ENCODE measurements at places on chromosomes 5 and 9.

DNA sequence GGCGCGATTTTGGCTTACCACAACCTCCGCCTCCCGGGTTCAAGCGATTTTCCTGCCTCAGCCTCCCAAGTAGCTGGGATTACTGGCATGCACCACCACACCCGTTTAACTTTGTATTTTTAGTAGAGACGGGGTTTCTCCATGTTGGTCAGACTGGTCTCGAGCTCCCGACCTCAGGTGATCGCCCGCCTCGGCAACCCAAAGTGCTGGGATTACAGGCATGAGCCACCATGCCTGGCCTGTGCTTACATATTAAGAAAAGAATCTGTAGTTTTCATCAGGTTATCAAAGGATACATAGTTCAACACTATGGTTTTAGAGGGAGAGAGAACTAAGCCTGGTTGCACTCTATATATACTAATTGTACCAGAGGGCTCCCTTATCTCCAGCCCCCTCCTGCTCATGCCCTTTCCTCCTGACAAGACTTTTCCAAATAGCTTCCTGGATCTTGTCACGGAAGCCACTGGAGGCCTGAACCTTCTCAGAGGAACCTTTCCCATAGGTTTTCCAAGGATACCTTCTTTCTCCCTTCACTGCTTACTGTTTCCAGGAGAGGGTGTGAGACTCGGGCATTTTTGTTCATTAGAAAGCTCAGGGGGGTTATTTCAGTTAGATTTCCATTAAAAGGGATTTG is 53.1 kb downstream of the SLC44A1 start:
- H3K4me1 ChIP-seq = peaks cover 8% of the 10 kb centered on the region
- H3K4me3 ChIP-seq = no peak overlapping the region
- peaks cover 29% of the 10 kb centered on the region for H3K36me3 ChIP-seq
- no peak for DNase-seq

- no peak for DNase-seq
- no peak overlapping the region for H3K27ac ChIP-seq
- no peak overlapping the region for H3K4me3 ChIP-seq
Observed at GRCh38 chr5:166991601-166992000, 1299.8 kb upstream of the WWC1 start.

DNA sequence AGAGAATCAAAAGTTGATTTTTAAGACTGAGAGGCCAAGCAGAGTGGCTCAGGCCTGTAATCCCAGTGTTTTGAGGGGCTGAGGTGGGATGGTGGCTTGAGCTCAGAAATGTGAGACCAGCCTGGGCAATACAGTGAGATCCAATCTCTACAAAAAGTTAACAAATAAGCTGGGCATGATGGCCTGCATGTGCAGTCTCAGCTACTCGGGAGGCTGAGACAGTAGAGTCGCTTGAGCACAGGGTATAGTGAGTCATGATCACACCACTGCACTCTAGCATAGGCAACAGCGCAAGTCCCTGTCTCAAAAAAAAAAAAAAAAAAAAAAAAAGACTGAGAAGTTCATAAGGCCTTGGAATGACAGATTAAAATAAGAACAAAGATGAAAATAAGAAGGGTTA is 177.2 kb downstream of the TMEM232 start:
- no peaks in the 10 kb centered on the region for H3K4me1 ChIP-seq
- H3K27me3 ChIP-seq = no peaks in the 10 kb centered on the region
- no peak overlapping the region for H3K27ac ChIP-seq

DNA sequence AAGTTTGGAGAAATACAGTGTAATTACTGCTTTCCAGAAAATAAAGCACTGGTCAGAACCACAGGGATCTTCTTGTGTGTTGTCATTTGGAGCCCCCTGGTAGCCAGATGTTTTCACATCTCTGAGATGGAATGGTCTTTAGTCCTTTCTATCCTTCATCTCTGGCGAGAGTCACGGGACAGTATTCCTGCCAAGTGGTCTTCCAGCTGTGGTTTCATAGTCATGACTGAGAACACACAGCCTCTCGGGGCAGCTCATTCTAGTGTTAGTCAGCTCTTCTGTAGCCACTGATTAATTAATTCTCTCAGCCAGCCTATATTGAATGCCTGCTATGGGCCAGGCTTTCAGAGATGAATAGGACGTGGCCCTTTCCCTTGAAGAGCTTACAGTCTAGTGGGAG is 34.1 kb downstream of the HMGXB3 start:
- no peaks in the 10 kb centered on the region for H3K4me1 ChIP-seq
- H3K36me3 ChIP-seq = peaks cover 100% of the 10 kb centered on the region
- no peak overlapping the region for H3K4me3 ChIP-seq
- no peak overlapping the region for H3K27ac ChIP-seq

GRCh38 chr5:17219469-17219868 is 2.0 kb downstream of the BASP1 start:
- H3K27ac ChIP-seq = no peak overlapping the region
- H3K27me3 ChIP-seq = no peaks in the 10 kb centered on the region
- H3K36me3 ChIP-seq = no peaks in the 10 kb centered on the region
- peaks cover 8% of the 10 kb centered on the region for H3K4me1 ChIP-seq

DNA sequence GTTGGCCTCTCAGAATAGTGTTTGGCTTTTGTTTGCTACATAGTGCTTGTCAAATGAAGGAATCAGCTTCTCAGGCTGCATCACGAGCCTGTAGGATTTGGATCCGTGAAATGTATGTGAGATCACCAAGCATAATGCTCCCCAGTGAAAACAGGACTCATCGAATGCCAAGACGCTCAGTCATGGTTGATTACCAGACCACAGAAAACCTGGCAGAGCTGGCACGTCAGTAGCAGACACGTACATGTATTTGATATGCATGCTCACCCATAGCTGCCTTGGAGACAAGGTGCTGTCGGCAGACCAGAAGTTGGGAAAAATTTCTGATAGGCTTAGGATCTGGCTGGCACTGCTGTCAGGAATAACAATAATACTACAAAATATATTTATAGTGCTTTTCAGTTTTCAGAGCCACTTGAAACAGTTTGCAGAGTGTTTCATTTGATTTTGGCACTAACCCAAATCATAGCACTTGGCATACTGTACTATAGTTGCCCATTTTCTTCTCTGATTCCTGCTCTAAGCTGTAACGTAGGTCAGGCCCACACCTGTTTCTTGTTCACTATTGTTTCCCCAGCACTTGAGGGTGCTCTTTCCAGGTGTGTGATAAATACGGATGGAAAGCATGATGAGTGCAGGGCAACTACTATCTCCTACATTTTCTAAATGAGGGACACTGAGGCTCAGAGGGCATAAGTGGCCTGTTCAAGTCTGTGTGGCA is 226.1 kb downstream of the NR3C1 start:
- H3K27ac ChIP-seq = peak overlapping the region; percentile 21
- H3K36me3 ChIP-seq = peaks cover 5% of the 10 kb centered on the region
- no peaks in the 10 kb centered on the region for H3K27me3 ChIP-seq
- H3K4me1 ChIP-seq = peaks cover 32% of the 10 kb centered on the region
- no peak for DNase-seq
- no peak overlapping the region for H3K4me3 ChIP-seq

Measured in esophagus squamous epithelium (tissue), 5 donors.